ENCODE measurements at places on chromosomes 1 and 21.

DNA sequence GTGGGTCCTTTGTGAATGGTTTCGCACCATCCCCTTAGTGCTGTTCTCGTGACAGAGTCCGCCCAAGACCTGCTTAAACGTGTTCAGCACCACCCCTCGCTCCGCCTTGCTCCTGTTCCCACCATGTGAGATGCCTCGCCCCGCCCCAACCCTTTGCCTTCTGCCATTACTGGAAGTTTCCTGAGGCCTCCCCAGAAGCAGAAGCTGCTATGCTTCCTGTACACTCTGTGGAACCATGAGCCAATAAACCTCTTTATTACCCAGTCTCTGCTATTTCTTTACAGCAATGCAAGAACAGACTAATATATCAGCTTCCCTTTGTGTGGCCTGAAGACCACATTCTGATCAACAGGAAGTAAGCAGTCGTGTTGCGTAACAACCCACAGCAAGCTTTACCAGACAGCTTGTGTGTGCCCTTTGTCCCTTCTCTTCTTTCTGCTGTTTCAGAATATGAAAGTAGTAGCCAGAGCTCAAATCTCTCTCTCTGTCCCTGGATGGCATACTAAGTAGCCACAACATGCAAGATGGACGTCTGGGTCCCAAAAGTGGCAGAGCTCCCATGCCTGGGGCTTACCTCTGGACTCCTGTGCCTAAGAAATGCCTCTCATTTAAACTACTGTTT, 14.1 kb downstream of the HENMT1 start:
- no peak for DNase-seq

DNA sequence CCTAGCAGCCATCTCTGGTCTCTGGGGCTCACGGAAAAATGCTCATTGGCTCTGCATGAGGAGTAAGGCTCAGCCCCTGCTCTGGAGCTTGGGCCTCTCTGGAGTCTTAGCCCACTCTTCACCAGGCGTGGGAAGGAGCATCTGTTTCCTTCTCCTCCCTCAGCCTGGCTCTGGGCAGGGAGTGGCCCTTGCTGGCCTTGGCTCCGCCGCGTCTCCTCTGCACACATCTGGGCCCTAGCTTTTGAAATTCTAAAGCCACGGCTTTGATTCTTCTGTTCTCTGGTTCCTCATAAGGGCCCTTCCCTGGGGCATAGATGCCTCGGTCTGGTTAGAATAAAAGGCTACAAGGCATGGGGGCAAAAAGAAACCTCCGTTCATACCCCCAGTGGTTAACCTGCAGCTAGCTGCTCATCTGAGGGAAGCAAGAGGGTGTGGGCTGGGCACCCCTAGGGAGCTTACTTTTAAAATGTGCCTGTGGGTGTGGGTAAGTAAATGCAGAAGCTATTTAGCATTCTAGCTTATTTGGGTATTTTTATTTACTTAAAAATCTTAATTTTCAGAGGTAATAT, 145.6 kb downstream of the CAMTA1 start:
- DNase-seq, result no peak

- no peak for DNase-seq
These were observed 7.6 kb upstream of the FLG2 start for GRCh38 chr1:152367436-152367835.

DNA sequence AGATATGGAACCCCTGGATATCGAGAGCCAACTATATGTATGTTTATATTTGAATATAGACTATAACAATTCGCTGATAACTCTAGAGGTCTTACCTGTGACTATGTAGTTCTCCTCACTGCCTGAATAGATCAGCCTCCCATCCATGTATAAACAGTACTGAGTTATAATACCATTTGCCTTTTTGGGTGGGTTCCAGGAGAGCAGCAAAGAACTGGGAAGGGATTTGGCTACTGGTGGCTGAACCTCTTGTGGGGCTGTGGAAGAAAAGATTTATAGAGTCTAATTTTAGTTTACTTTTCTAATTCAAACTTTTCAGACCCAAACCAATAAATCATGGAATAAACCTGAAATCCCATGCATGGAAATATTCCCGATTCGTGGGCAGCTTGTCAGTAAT, 376.9 kb downstream of the USH2A start:
- DNase-seq, result no peak

GRCh38 chr1:68029444-68029843, 21.0 kb downstream of the DIRAS3 start:
- DNase-seq, result no peak

GRCh38 chr1:233443040-233443760, 115.7 kb downstream of the MAP3K21 start:
- DNase-seq, result no peak

DNA sequence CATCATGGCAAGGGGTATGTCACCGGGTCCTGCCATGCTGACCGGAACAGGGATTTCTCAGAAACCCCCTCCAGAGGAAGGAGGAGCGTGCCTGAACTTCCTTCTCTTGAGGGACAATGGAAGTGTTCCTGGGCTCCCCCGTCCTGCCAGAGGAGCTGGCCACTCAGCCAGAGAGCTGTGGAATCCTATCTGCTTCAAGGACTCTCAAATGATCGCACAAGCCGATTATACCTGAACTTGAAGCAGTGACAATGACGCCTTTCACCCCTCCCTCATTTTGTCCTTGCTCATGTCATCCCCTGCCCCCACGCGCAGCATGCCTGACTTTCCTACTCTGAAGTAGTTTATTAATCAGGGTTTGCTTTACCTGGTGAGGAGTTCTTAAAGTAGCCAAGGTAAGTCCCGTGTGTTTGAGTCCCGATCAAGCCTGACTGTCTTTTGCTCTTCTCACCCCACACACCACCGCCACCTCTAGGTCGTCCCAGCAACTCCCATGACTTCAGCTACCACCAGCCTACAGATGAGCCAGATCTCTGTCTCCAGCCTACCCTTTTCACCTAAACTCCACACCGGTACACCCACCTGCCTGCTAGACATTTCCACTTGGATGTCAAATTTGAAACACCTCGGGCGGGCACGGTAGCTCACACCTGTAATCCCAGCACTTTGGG, 25.0 kb upstream of the PRELP start:
- no peak for DNase-seq

- no peak for DNase-seq
These were observed 90.7 kb upstream of the VAMP3 start for GRCh38 chr1:7680207-7680954.

GRCh38 chr1:43171312-43171875, 696 bp downstream of the EBNA1BP2 start:
- DNase-seq, result no peak

- no peak for DNase-seq
These were observed 11.3 kb upstream of the DIPK1A start for GRCh38 chr1:92972409-92973129.

DNA sequence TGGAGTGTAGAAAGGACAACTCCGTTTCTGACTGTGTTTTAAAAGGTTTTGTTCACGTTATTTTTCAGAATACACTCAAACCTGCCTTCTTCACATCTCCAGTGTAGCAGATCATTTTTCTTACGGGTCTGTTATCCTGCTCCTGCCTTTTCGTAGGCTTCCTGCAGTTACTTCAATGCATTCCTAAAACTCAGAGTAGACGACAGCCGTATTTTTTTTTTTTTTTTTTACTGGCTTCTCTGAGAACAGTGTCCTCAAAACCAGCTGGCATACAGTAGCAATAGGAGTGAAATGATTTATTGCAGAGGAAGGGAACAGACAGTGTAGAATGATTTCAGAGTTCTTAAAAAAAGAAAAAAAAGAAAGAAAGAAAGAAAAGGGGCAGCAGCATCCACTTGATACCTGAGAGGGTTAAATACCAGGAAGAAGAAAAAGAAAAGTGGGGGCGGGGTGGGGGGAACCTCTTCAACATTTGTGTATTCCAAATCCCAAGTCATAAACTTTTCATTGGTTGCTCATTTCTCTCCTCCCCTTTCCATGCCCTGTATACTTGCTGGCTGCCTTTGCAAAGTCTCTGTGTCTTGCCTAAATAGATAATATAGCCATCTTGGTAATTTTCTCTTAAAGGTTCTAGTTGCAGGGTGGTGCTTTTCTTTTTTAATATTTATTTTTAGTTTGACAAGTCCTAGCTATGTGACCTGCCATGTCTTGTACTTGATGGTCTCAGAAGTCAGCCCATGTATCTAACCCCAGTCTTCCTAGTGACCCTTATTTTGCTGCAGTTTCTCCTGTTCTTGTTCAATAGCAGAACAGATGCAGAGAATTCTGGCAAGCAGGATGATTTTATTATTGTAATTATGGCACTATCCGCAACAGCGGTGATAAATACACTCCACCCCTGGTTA, 2.8 kb downstream of the TGFB2 start:
- DNase-seq, result no peak

GRCh38 chr1:15758953-15759661, 512 bp downstream of the FBLIM1 start:
- no peak for DNase-seq

DNA sequence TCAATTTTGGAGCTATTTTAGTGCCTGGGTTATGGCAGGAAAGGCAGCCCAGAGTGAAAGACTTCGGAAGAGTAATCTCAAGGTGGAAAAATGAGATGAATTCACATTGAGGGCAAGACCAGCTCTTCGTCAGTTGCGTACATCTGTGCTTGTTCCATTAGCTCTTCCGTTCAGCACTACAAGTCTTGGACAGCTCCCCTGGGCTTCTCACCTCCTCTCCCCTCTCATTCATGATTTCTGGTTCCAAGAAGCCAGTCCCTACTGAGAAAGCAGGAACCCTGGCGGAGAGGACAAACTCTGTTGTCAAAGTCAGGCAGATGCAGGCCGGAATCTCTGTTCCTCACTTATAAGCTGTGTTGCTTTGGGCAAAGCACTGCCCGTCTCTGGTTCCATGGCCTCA, 76.5 kb downstream of the ACTL8 start:
- DNase-seq, result no peak

DNA sequence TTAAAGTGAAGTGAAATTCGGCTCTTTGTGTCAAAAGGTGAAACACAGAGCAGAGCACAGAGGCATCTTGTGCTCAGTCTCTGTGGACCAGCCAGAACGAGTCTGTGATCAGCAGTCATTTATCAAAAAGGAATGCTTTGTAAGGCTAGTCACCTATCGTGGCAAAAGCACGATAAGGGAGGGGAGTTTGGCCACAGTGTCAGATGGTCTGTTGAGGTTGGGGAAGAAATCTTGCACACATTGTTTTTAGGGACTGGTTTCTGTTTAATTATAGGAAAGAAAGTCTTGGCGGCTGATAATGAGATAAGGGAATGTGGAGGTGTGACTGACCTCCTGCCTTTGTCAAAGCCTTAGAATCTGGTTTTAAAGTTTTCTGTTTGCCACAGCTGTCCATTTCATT, 58.2 kb upstream of the KIAA1614 start:
- no peak for DNase-seq

- DNase-seq, result no peak
These were observed 1.6 kb downstream of the COL6A2 start for GRCh38 chr21:46099476-46099875.

DNA sequence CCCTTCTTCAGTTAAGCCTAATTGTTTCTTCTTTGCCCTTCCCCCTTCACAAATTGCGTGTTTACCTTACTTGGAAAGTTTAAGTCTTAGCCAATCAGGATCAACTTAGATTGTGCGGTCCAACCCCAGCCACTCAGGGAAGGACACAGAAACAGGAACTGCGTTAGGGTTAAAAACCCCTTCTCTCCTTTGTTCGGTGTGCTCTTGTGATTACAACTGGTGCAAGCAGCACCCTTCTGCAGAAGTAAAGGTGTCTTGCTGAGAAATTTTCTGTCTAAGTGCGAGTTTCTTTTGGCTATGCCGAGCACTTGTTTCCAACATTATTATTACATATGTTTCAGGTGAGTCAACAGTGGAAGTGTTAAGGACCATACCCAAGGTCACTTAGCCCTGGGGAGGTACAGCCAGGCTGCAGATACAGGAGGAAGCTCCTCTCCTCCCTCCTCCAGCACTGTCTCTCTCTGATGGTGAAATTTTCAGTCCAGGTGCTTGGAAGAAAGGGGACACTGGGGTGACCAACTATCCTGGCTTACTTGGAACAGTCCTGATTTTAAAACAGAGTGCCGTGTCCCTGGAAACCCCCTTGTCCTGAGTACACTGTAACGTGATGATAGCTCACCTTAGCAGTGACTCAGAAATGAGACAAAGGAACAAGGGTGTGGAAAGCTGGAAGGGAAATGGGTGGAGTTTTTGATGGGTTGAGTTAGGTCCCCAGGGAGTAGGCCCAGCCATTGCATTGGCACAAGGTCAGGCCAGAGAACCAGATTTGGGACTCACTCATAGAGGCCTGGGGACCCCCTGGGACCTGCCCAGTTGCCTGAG, 68.7 kb upstream of the KLHDC7A start:
- no peak for DNase-seq

DNA sequence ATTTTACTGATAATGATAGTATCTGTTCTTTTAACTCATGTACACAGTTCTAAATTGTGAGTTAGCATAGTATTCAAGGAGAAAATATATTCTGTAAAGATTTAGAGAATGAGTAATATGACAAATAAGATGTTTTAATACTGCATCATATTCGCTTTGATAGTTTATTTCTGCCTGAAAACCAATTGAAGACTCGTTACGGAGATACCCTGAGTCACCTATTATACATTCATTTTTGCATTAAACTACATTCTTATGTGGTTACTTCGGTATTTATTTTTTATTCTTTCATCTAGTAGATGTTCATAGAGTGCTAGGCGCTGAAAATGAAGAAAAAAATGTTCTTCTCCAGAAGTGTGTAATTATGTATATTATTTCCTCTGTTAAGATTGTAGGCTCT, 5.3 kb downstream of the UHMK1 start:
- no peak for DNase-seq

GRCh38 chr1:202143768-202144401, 652 bp downstream of the ARL8A start:
- no peak for DNase-seq

DNA sequence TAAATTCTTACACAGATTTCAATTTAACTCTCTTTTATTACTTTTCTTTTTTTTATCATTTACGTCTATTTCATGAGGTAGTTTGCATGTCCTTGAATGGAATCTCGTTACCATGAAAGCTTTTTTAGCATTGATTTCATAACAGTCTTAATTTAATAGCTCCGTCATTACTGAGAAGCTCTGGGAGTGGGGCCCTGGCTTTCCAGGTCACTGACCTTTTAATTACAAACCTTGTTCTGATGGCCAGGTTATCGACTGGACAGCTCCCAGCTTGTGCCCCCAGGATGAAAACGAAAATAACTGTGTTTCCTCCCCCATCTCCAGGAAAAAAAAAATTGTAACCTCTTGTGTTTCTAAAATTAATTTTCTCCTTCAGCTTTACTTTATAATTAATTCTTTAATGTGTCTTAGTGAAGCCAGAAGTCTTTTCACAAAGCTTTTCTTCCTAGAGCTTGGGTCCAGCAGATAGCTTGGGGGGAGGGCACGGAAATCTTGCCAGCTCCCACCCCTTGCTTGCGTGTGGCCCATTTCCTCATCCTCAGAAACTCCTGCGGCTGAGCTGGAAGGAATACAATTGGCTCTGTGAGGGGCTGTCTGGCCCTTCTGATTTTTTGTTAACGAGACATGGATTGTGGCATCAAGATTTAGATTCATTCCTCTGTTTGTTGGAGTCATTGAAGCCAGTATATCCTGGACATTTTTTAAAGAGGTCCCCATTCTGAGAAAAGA, 65.7 kb downstream of the PEX14 start:
- no peak for DNase-seq

- DNase-seq, result no peak
These were observed 30.0 kb downstream of the ZNF697 start for GRCh38 chr1:119617751-119618691.

- no peak for DNase-seq
These were observed 116.2 kb upstream of the KCNK2 start for GRCh38 chr1:214966346-214966745.
